ENCODE measurements at places on chromosomes 4 and X. TPM values are rescaled to one million over a fixed set of nuclear protein-coding genes. Genes with fewer than 3 reads are reported as not detected.
A peak's percentile ranks its signal among the peaks of the same experiment; 100 is the strongest.

The MAGEA9B gene
- not detected for total RNA-seq

The SLC9A7 gene
- total RNA-seq: 43.9 TPM

DNA sequence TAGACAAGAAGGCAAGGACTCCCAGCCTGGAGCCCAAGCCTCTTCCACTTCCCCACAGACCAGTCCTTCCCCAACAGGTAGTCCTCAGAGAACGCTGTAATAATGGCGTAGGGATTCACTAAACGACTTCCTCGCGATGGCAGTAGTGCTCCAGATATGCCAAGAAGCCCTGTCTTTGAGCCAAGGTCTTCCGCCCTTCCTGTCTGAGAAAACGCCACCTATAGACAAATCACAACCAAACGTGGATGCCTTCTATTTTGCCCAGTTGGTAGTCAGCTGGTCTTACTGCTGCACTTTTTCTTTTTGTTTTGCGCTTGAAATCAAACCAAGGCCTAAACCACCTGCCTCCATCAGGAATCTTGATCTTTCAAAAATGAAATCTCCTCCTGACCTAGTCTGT lies 203.3 kb downstream of the OR13H1 start:
- no peak for DNase-seq

The CXorf38 gene
- 36.6 TPM for total RNA-seq

DNA sequence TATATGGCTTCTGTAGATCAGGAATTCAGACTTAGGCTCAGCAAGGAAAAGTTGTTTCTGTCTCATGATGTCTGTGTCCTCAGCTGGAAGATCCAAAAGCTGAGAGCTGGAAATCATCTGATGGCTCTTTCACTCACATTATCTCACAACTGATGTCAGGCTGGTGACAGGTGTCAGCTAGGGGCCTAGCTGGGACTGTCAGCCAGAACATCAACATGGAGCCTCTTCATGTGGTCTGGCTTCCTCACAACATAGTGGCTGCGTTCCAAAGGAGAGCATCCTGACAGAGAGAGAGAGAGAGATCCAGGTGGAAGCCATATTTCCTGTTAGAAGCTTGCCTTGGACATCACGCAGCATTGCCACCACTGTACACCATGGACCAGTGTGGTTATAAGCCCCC lies 10.6 kb upstream of the INTS6L start:
- no peak for DNase-seq

The CYBB gene
- 0.17 TPM for total RNA-seq

The ALB gene
- not detected for total RNA-seq

- DNase-seq: no peak
Measured at GRCh38 chr4:99762728-99763127, 53.9 kb upstream of the DAPP1 start.

- DNase-seq: peak; percentile 39
Measured at GRCh38 chrX:118603981-118604380, 108.4 kb downstream of the DOCK11 start.

The ADH1B gene
- total RNA-seq: not detected

DNA sequence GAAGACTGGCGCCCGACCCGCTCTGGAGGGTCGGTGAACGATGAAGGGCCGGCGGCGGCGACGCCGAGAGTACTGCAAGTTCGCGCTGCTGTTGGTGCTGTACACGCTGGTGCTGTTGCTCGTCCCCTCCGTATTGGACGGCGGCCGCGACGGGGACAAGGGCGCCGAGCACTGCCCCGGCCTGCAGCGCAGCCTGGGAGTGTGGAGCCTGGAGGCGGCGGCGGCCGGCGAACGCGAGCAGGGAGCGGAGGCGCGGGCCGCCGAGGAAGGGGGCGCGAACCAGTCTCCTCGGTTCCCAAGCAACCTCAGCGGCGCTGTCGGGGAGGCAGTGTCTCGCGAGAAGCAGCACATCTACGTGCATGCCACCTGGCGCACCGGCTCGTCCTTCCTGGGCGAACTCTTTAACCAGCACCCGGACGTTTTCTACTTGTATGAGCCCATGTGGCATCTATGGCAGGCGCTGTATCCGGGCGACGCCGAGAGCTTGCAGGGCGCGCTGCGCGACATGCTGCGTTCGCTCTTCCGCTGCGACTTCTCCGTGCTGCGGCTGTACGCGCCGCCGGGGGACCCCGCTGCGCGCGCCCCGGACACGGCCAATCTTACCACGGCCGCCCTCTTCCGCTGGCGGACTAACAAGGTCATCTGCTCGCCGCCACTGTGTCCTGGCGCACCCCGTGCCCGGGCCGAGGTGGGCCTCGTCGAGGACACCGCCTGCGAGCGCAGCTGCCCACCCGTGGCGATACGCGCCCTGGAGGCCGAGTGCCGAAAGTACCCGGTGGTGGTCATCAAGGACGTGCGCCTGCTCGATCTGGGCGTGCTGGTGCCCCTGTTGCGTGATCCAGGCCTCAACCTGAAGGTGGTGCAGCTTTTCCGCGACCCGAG lies 568 bp downstream of the CHST7 start:
- DNase-seq: no peak

GRCh38 chr4:16759931-16760582 lies 138.4 kb downstream of the LDB2 start:
- DNase-seq: no peak
